ENCODE measurements at places on chromosomes 13 and 19.
A peak's percentile ranks its signal among the peaks of the same experiment; 100 is the strongest.

GRCh38 chr13:41608111-41608838 is 150.9 kb downstream of the RGCC start:
- H3K27me3 ChIP-seq = no peaks in the 10 kb centered on the region
- no peak overlapping the region for H3K27ac ChIP-seq
- DNase-seq = no peak

- no peak overlapping the region for H3K27ac ChIP-seq
- no peaks in the 10 kb centered on the region for H3K4me1 ChIP-seq
- H3K36me3 ChIP-seq = no peaks in the 10 kb centered on the region
- H3K27me3 ChIP-seq = no peaks in the 10 kb centered on the region
- DNase-seq = no peak
Observed at GRCh38 chr13:91802957-91803356, 404.5 kb downstream of the GPC5 start.

- H3K36me3 ChIP-seq = peaks cover 17% of the 10 kb centered on the region
- no peak for DNase-seq
- peaks cover 6% of the 10 kb centered on the region for H3K4me1 ChIP-seq
- no peak overlapping the region for H3K4me3 ChIP-seq
- no peak overlapping the region for H3K27ac ChIP-seq
Observed at GRCh38 chr19:45531349-45531748, 24.1 kb downstream of the VASP start.

GRCh38 chr19:7926021-7926726 is at the start of gene CTXN1:
CTXN1 (minus strand) TSS chr19:7926135; CDS start chr19:7925538, 597 bp downstream.
- no peak for DNase-seq
- peaks cover 22% of the 10 kb centered on the region for H3K36me3 ChIP-seq
- peaks cover 16% of the 10 kb centered on the region for H3K4me1 ChIP-seq
- H3K27ac ChIP-seq = no peak within 1 kb of the TSS

- no peaks in the 10 kb centered on the region for H3K4me1 ChIP-seq
- no peaks in the 10 kb centered on the region for H3K27me3 ChIP-seq
- no peak overlapping the region for H3K27ac ChIP-seq
- no peak overlapping the region for H3K4me3 ChIP-seq
Observed at GRCh38 chr13:22874839-22875238, 305.9 kb upstream of the SGCG start.

DNA sequence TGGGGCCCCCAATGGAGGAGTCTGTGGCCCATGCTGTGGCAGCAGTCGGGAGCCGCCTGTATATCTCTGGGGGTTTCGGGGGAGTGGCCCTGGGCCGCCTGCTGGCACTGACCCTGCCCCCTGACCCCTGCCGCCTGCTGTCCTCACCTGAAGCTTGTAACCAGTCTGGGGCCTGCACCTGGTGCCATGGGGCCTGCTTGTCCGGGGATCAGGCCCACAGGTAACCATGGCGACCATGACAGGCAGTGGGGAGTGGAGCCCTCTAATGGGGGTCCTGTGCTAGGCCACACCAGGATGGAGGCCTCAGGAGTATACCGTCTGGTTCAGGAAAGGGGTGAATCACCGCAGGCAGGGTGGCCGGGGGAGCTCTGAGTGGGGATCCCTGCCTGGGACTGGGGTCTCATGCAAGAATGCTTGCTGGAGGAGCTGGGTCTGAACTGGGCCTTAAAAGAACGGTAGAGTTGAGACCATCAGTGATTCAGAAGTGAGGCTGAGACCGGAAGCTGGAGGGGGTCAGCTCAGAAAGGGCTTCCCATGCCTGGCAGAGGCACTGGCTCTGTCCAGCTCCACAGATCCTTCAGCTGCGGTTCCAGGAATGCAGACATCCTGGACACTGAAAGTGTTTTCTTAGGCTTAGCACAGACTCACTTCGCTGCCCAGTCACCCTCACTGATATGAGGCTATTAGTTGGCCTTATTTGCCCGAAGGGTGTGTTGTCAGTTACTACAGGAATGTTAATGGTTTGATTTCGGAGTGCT is 29.1 kb downstream of the CNFN start:
- H3K36me3 ChIP-seq = no peaks in the 10 kb centered on the region
- no peak overlapping the region for H3K4me3 ChIP-seq
- H3K27ac ChIP-seq = no peak overlapping the region
- no peaks in the 10 kb centered on the region for H3K4me1 ChIP-seq
- DNase-seq = no peak

DNA sequence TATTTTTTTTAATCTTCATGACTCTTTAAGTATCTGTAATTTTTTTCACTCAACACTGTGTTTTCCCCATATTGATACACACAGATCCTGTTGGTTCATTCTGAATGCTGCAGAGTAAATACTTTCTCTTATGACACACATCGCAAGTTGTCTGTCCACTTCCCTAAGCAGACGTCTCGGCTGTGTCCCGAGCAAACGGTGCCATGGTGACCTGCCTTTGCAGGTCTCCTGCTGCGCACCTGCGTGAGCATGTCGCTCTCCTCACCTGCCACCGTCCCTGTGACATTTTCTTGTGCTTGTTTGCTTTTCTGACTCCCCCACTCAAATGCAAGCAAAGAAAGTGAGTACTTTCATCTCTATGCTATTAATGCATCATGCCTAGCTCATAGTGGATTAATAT is 57.8 kb downstream of the CCDC70 start:
- no peak overlapping the region for H3K27ac ChIP-seq
- no peaks in the 10 kb centered on the region for H3K4me1 ChIP-seq
- no peak for DNase-seq
- H3K27me3 ChIP-seq = no peaks in the 10 kb centered on the region
- no peak overlapping the region for H3K4me3 ChIP-seq

DNA sequence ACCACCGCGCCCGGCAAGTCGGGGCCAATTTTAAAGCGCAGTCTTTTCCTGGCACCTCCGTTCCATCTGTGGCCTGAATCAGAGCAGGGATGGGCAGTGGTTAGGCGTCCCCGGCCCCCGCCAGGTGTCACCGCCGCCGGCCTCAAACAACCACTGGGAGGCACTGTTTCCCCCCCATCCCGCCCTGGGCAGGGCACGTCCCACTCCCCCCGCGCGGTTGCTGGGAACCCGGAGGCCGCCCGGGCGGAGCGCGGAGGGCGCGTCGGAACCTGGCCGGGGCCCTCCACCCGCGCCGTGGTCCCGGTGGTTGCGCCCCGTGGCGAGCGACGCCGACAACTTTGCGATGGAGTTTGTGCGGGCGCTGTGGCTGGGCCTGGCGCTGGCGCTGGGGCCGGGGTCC is at the start of gene GRIN3B:
GRIN3B (plus strand) TSS at position 325 of the 400 bp plus-strand sequence; CDS start at position 344, 19 bp downstream.
- H3K27ac ChIP-seq = no peak within 1 kb of the TSS
- peaks cover 27% of the 10 kb centered on the region for H3K4me1 ChIP-seq
- peaks cover 65% of the 10 kb centered on the region for H3K27me3 ChIP-seq
- no peaks in the 10 kb centered on the region for H3K36me3 ChIP-seq
- peak; percentile 50 for DNase-seq

- no peaks in the 10 kb centered on the region for H3K4me1 ChIP-seq
- H3K4me3 ChIP-seq = no peak overlapping the region
- H3K36me3 ChIP-seq = no peaks in the 10 kb centered on the region
- no peak for DNase-seq
- peaks cover 17% of the 10 kb centered on the region for H3K27me3 ChIP-seq
Observed at GRCh38 chr19:35347930-35348298, 212 bp downstream of the FFAR1 start.

DNA sequence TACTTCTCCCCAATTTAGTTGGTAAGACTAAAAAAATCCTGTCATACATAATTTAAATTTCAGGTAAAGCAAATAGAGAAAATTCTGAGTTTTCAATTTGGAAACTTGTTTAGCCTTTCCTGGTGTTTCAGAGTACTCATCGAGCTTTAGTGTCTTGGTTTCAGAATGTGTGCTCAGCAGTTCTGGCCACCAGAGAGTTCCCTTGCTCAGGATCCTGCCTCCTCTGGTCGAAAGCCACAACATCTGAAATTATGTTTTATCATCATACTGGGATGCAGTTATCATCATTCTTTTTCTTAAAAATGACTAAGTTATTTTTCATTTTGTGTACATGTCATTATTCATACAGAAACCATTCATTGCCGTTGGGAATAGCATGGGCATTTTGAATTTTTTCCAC is 263.2 kb upstream of the SPRY2 start:
- no peak overlapping the region for H3K4me3 ChIP-seq
- no peaks in the 10 kb centered on the region for H3K4me1 ChIP-seq
- H3K27me3 ChIP-seq = no peaks in the 10 kb centered on the region
- peak overlapping the region; percentile 51 for H3K27ac ChIP-seq

GRCh38 chr19:4660181-4660791 is 9.9 kb downstream of the MYDGF start:
- H3K4me3 ChIP-seq = no peak overlapping the region
- H3K27me3 ChIP-seq = no peaks in the 10 kb centered on the region
- H3K4me1 ChIP-seq = no peaks in the 10 kb centered on the region
- no peak overlapping the region for H3K27ac ChIP-seq
- H3K36me3 ChIP-seq = peaks cover 90% of the 10 kb centered on the region

DNA sequence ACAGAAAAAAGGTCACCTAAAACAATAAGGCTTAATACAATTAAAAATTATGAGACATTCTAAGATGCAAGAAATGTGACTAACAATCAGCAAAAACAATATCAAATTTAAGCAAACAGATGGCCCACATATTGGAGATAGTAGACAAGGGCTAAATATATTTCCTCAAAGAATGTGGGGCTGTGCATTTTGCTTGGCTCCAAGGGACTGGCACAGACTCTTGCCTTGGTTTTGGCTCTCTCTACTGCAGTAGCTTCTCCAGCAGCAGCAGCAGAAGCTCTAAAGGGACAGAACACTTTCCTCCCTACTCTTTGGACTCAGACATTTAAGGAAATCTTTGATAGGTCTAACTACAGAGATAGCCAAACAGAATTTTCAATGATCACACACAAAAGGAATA is 38.2 kb upstream of the ZNF780A start:
- H3K4me3 ChIP-seq = no peak overlapping the region
- peaks cover 33% of the 10 kb centered on the region for H3K27me3 ChIP-seq
- no peaks in the 10 kb centered on the region for H3K4me1 ChIP-seq
- DNase-seq = no peak
- H3K36me3 ChIP-seq = no peaks in the 10 kb centered on the region

- peaks cover 5% of the 10 kb centered on the region for H3K4me1 ChIP-seq
- no peak within 1 kb of the TSS for H3K27ac ChIP-seq
- no peaks in the 10 kb centered on the region for H3K36me3 ChIP-seq
- H3K4me3 ChIP-seq = peak within 1 kb of the TSS; percentile 42
- peaks cover 29% of the 10 kb centered on the region for H3K27me3 ChIP-seq
- no peak for DNase-seq
Observed at GRCh38 chr19:821825-822503, at the start of gene PLPPR3. PLPPR3 (minus strand) TSS chr19:821955; CDS start chr19:821559, 396 bp downstream.

GRCh38 chr19:2867025-2867991 is at the start of gene ZNF556:
ZNF556 (plus strand) TSS chr19:2867335; CDS start chr19:2867422, 87 bp downstream.
- H3K36me3 ChIP-seq = no peaks in the 10 kb centered on the region
- no peak for DNase-seq

GRCh38 chr13:61463024-61463423 is 47.4 kb upstream of the PCDH20 start:
- no peaks in the 10 kb centered on the region for H3K27me3 ChIP-seq
- no peak overlapping the region for H3K4me3 ChIP-seq
- no peak overlapping the region for H3K27ac ChIP-seq
- H3K4me1 ChIP-seq = no peaks in the 10 kb centered on the region
- DNase-seq = no peak

GRCh38 chr19:16841391-16841926 is 12.3 kb downstream of the SIN3B start:
- H3K4me1 ChIP-seq = no peaks in the 10 kb centered on the region
- H3K27ac ChIP-seq = no peak overlapping the region
- no peak overlapping the region for H3K4me3 ChIP-seq

DNA sequence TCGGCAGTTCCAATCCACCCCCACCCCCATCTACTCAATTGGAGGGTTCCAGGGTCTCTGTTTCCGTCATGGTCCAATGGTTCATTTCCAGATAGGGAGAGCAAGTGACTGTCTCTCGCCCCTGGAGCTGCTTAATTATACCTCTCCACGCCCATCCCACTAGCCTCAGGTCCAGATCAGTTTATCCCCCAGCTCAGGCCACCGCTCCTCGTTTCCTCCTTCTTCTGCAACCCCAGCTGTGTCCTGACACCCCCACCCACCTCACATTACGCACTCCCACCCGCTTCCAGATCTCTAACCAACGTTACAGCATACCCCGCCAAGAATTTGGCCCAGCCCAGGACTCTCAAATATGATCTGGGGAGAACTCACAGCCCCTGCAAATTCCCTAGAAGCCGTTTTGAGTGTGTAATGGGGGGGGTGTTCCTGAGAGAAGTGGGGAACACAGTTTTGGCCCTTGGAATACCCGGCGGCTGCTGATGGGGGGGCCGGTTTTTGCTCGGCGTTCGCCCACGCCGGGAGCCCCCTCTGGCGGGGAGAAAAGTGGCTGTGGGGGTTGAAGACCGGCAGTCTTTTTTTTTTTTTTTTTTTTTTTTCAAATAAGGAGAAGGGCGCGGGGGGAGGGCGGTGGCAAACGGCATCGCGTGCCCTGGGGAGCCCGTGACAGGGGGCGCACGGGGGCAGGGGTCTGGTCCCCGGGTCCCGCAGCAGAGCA is 1.7 kb upstream of the PDE4A start:
- H3K36me3 ChIP-seq = no peaks in the 10 kb centered on the region
- no peak overlapping the region for H3K27ac ChIP-seq
- H3K4me1 ChIP-seq = peaks cover 32% of the 10 kb centered on the region

- H3K27ac ChIP-seq = no peak overlapping the region
- H3K27me3 ChIP-seq = no peaks in the 10 kb centered on the region
- H3K4me3 ChIP-seq = no peak overlapping the region
- no peaks in the 10 kb centered on the region for H3K36me3 ChIP-seq
- no peaks in the 10 kb centered on the region for H3K4me1 ChIP-seq
Observed at GRCh38 chr13:45742985-45743384, 40.9 kb downstream of the CBY2 start.

DNA sequence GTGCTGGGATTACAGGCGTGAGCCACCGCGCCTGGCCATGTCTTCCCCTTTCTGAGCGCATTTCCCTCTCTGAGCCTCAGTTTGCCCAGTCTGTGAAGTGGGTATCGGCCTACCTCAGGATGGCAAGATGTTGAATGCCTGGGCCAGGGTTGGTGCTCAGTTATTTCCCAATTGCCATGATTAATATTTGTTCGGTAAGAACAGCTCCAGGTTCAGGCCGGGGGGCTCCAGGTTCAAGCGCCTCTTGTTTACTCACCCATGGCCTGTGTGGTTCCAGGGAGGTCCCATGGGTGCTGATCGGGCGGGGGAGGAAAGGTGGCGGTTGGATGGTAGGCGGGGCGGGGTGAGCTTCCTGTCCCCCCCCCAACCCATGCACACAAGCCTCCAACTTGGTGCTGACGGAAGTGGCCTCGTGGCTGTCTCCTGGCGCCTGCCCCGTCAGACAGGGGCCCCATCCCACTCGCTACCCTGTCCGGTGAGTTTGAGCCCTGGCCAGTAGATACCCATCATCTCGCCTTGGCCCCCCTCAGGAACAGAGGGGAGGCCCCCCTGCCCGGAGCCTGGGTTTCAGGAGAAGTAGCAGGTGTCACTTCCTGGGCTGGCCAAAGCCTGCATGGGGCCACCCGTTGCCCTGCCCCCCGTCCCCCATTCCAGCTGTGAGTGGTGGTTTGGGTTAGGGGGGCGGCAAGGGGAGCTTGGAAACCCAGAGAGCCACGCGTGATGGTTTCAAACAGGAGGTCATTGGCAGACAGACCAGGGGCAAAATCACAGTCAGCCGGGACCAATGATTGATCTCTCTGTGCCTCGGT is at the start of gene FCHO1:
FCHO1 (plus strand) TSS at position 375 of the 809 bp plus-strand sequence. CDS start 3,688 bp downstream, outside the sequence.
- no peaks in the 10 kb centered on the region for H3K27me3 ChIP-seq
- peak; percentile 42 for DNase-seq
- H3K27ac ChIP-seq = peak within 1 kb of the TSS; percentile 36

- H3K27ac ChIP-seq = peak overlapping the region; percentile 62
- peaks cover 26% of the 10 kb centered on the region for H3K36me3 ChIP-seq
- H3K4me3 ChIP-seq = no peak overlapping the region
- DNase-seq = no peak
- H3K4me1 ChIP-seq = peaks cover 21% of the 10 kb centered on the region
- H3K27me3 ChIP-seq = no peaks in the 10 kb centered on the region
Observed at GRCh38 chr19:14550201-14550754, 20.9 kb downstream of the TECR start.

- DNase-seq = no peak
- H3K27me3 ChIP-seq = peaks cover 6% of the 10 kb centered on the region
- H3K27ac ChIP-seq = no peak overlapping the region
- peaks cover 9% of the 10 kb centered on the region for H3K4me1 ChIP-seq
- H3K36me3 ChIP-seq = no peaks in the 10 kb centered on the region
- no peak overlapping the region for H3K4me3 ChIP-seq
Observed at GRCh38 chr19:13256918-13257317, 106.7 kb downstream of the IER2 start.
